ENCODE measurements at places on chromosomes 2 and 18.

GRCh38 chr2:192634557-192634956, 439.8 kb upstream of the TMEFF2 start:
- DNase-seq = no peak

DNA sequence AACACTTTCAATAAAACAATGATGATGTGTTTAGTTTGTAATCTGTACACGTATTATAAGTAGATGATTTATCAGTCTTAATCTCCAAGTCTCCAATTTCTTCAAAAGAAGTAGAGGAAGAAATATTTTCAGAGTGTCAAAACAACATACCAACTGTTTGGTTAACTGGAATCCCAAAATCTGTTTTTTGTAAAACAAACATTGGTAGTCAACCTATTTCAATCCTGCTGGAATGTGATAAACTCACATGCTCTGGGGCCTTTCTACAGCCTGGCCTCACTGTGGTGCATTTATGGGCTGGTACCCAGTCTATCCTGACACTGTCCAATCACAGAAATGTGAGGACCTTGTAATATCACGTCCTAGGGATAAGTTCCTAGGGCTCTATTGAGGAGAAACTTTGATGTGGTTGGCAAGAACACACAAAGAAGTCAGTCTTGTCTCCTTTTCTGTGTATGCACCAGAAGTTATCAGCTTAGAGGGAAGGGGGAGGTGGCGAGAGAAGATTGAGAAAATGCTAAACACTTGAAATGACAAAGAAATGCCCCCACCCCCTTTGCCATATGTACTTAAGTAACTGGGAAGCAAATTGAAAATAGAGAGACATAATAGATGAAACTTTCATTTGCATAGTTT, 47.2 kb downstream of the PRKRA start:
- DNase-seq = no peak

DNA sequence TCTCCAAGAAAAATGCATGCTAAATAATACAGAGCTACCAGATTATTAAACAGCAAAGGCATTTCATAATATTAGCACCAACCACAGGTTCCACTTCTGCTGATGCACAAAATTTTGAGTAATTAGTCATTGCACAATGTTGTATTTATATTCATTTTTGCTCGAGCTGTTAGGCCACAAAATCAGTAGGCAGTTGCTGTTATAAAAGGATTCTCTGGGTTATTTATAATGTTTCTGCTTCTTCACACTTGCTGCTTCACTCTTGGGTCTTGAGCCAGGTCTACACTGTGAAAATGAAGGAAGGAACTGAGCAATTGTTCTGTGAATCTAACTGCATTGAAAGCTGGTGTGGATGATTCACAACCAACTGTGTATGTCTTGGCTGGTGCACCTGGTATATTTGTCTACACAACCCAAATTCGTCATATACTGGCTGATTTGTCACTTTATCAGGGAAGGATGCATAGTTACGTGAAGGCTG, 38.3 kb downstream of the MRPL33 start:
- DNase-seq = no peak

- no peak for DNase-seq
These were observed 25.5 kb downstream of the FHL2 start for GRCh38 chr2:105373344-105373781.

- DNase-seq = no peak
These were observed 17.9 kb upstream of the DSG3 start for GRCh38 chr18:31429623-31430022.

GRCh38 chr18:9838144-9838877, 47.5 kb upstream of the TXNDC2 start:
- no peak for DNase-seq

DNA sequence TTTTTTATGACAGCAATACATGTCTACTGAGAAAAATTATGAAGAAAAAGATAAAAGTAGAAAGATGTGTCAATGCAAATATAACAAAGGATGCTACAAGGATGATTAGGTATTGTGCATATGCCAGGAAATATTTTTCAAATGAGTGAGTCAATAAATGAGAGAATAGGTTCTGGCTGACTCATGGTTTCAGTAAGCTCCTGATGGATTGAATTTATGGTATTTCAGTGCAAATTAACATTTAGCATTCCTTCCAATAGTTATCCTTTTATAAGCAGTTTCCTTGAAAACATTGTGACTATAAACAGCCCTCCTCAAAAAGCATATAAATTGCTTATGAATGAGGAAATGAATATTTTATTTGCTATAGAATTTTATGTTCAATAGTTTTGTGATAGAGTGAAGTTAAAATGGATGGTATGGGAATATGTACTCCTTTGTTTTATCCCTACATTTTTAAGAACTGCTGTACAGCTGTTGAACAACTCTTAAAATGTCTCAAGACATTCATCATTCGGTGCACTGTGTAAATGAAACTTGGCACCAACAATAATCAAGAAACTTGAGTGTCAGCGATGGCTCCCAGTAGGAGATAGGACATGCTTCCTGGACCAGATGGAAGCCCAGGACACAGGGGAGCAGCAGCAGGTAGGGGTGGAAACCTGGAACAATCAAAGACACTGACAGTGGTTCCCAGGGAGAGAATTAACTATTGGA, 144.7 kb downstream of the PMAIP1 start:
- DNase-seq = no peak

DNA sequence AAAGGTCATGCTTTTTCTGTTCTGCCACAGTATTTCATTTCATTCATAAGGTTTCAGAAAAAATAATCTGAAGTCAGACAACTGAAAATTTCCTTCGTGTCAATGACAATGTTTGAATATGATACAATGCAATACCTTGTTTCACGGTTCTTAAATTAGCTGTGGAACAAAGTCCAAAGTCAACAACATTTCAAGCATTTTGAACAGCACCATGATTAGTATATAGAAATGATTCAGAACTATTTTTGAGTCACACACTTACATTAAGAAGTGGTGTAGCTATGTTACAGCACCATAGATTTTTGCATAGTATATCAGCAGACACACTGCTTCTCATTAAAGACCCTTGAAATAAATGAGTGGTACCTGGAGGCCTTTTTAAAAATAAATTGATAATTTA, 178.3 kb upstream of the DSEL start:
- no peak for DNase-seq

DNA sequence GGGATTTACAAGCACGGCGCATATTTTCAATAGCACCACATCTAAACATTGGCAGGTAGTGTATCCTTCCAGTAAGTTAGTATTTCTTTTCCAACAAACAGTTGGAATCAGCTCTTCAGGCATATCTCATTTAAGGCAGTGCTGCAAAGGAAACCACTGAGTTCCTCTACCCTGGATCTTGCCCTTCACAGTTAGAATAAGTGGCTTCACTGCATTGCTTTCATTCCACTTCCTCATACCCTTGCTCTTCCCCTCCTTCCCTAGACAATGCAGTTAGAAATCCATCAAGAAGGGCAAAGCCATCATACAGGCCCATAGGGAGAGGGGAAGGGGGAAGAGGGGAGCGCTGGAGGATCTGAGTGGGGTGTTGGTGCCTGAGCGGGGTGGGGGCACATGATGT, 173.7 kb downstream of the FBXO15 start:
- DNase-seq = no peak

Data from stimulated activated CD4-positive, alpha-beta T cell treated with anti-CD3 and anti-CD28 coated beads, TNF-alpha, amount 100 ng/mL, for 1 hour (primary cell).